Activated CD4-positive, alpha-beta memory T cell treated with anti-CD3 and anti-CD28 coated beads for 36 hours (primary cell): ENCODE measurements at places on chromosomes 4 and X.

DNA sequence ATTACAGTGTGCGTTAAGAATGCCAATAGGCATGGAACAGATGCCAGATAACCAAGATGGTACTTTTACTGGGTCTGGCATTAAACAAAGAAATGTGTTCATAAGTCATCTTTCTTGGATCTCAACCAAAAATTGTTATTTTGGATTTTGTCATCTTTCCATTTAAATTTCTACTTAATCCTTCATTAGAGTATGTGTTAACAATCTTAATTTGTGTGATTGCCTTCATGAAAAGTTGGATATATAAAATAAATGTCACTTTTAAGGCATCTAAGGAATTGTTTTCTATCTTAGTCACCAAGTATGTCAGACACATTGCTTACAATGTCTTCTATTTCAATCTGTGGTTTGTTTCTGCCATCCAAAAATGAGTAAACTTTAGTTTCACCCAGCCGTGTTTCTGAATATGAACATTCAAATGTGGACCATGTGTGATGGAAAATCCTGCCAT is 87.5 kb downstream of the PALLD start:
- no peaks in the 10 kb centered on the region for H3K36me3 ChIP-seq
- peaks cover 1% of the 10 kb centered on the region for H3K4me1 ChIP-seq
- H3K27me3 ChIP-seq = peaks cover 12% of the 10 kb centered on the region

- no peaks in the 10 kb centered on the region for H3K36me3 ChIP-seq
- no peak overlapping the region for H3K4me3 ChIP-seq
- H3K27me3 ChIP-seq = no peaks in the 10 kb centered on the region
- H3K4me1 ChIP-seq = no peaks in the 10 kb centered on the region
- H3K27ac ChIP-seq = no peak overlapping the region
Measured at GRCh38 chrX:37662181-37662580, 23.4 kb upstream of the XK start.

- H3K4me3 ChIP-seq = no peak overlapping the region
- no peak for DNase-seq
- H3K27me3 ChIP-seq = peaks cover 2% of the 10 kb centered on the region
- H3K4me1 ChIP-seq = no peaks in the 10 kb centered on the region
- no peak overlapping the region for H3K27ac ChIP-seq
Measured at GRCh38 chr4:182655340-182655739, 261.8 kb downstream of the DCTD start.

DNA sequence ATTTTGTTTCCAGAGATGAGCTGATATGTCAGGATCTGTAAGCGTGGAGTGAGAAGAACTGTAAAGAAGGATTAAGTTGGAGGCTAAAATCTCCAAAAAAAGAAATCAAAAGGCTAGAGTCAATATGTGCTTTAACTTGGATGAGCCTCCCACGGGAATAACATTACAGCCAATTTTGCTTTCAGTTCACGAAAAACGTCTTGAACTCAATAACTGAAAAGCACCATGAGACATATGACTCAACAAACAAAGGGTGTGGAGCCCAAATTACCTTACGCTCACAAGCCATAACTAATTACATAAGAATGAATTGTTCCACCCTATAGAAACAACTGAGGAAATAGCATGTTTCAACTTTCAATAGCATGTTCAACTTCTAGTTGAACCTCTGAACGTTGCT is 22.3 kb downstream of the TMPRSS11D start:
- no peak overlapping the region for H3K27ac ChIP-seq
- no peak for DNase-seq
- no peaks in the 10 kb centered on the region for H3K4me1 ChIP-seq
- no peaks in the 10 kb centered on the region for H3K27me3 ChIP-seq

DNA sequence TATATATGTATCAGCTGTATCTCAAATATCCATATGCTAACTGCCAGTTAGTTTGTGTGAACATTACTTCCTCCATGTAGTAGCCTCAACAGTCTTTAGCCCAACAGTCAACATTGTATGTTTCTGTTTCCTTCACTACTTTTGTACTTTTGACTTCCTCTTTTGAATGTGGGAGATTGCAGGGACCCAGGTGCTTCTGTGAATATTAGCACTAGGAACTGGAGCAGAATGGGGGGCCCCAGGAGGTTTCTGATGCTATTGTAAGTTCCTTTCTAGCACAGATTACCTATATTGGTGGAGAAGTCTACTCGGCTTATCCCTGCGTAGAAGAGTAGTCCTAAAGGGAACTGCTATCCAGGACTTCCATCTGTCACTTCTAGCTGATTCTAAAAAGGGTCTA is 2.3 kb downstream of the PLAC8 start:
- DNase-seq = no peak
- H3K4me1 ChIP-seq = peaks cover 48% of the 10 kb centered on the region
- H3K27ac ChIP-seq = peak overlapping the region; percentile 91
- no peaks in the 10 kb centered on the region for H3K27me3 ChIP-seq

DNA sequence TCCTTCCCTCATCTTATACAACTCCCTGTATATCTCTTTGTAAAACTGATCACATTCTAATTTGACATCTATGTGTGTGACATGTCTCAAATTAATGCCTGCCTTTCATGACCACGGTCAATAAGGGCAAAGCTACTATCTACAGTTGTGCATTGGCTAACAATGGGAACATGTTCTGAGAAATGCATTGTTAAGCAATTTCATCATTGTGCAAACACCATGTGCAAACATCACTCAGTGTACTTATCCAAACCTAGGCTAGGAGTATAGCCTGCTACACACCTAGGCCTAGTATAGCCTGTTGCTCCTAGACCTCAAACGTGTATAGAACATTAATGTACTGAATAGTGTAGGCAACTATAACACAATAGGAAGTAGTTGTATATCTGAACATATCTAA is 95.0 kb downstream of the BANK1 start:
- no peak overlapping the region for H3K27ac ChIP-seq
- H3K36me3 ChIP-seq = no peaks in the 10 kb centered on the region
- H3K4me1 ChIP-seq = no peaks in the 10 kb centered on the region
- no peak overlapping the region for H3K4me3 ChIP-seq
- no peaks in the 10 kb centered on the region for H3K27me3 ChIP-seq

DNA sequence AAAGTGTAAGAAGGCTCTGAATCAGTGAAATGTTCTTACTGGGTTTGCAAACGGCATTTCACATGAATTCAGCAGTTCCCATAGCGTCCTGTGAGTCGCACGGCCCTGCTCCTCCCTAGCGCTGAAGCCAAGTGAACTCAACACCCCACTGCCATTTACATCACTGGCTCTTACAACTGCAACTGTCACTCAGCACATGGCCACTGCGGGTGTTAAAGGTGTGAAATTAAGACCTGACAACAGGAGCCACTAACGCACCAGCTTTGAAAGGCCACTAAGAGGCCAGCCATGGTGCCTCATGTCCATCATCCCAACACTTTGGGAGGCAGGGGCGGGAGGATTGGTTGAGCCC is 31.7 kb downstream of the RNF212 start:
- no peak overlapping the region for H3K4me3 ChIP-seq
- no peaks in the 10 kb centered on the region for H3K36me3 ChIP-seq
- peaks cover 31% of the 10 kb centered on the region for H3K27me3 ChIP-seq
- peak; percentile 56 for DNase-seq
